Esophagus squamous epithelium (tissue), 5 donors: ENCODE measurements at places on chromosomes 13 and 19.

DNA sequence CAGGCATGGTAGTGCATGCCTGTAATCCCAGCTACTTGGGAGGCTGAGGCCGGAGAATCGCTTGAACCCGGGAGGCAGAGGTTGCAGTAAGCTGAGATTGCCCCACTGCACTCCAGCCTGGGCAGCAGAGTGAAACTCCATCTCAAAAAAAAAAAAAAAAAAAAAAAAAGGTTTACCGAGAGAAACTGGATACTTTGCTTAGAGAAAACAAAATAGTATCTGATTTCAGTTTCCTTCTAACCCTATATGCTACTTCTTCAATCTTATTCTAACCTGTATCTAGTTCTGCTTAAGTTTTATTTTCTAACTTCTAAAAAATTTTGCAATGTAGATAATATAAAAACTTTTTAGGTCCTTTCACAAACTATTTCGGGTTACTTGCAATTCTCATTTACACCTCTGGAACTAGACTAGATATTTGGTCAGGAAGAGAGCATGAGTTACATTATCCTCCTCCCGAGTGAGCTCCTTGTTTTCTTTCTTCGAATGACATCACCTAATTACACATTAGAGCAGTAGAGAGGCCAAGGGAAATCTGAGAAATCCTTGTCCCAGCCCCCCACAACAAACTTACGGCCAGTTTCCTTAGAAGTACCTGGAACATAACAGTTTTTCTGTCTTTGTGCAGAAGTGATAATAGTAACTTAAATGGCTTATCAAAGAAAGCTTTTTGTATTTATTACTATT, 128.9 kb downstream of the B3GLCT start:
- no peak for DNase-seq

- DNase-seq: no peak
These were observed 258.6 kb downstream of the EFNB2 start for GRCh38 chr13:106276876-106277275.

GRCh38 chr19:48961051-48961649, 4.0 kb upstream of the FTL start:
- DNase-seq: no peak

GRCh38 chr13:44822291-44822690, 167.0 kb downstream of the NUFIP1 start:
- no peak for DNase-seq

DNA sequence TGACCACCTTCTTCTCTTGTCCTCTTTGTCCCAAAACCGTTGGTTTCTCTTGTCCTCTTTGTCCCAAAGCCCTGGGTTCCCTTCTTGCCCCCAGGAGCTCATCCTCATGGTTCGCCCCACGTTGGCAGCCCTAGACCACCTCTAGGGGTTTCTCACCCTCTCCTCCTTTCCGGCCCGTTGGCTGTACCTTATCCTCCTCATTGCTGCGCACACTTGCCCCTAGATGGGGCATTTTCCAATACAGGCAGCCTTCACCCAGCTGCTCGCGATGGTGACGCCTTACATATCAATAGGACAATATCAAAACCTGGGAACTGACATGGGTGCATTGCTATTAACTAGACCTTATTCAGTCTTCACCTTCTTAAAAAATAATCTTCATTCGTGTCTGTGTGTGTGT, 86.5 kb downstream of the IPO5 start:
- no peak for DNase-seq

GRCh38 chr19:15507068-15508034, 974 bp upstream of the CYP4F22 start:
- no peak for DNase-seq
